ENCODE measurements at places on chromosomes 12 and 14.

- DNase-seq: no peak
Measured at GRCh38 chr12:42510823-42511222, 78.7 kb downstream of the PRICKLE1 start.

GRCh38 chr12:129676411-129676810 lies 227.4 kb downstream of the TMEM132D start:
- DNase-seq: no peak

- no peak for DNase-seq
Measured at GRCh38 chr12:110647631-110648040, 33.7 kb downstream of the TCTN1 start.

- DNase-seq: no peak
Measured at GRCh38 chr12:91928501-91928900, 217.1 kb downstream of the BTG1 start.

GRCh38 chr12:62123721-62124203 lies 136.4 kb upstream of the USP15 start:
- DNase-seq: peak; percentile 17

DNA sequence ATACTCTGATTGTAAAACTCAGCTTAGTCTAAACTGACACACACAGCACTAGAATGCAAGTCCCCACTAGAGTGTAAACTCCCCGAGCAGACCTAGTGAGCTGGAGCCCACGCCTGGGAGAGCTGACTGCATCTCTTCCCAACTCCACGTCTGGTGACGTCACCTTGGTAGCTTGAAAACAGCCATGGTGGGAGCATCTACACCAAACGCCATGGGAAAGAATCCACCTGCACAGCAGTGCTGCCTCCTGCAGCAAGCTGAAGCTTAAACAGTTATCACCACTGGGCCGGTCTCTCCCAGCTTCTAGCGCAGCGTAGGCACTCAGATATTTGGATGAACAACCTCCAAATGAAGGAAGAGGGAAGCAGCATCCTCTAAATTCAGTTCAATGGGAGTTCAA lies 4.3 kb upstream of the PAPLN start:
- no peak for DNase-seq

- no peak for DNase-seq
Measured at GRCh38 chr14:50667684-50667995, 466 bp downstream of the SAV1 start.

DNA sequence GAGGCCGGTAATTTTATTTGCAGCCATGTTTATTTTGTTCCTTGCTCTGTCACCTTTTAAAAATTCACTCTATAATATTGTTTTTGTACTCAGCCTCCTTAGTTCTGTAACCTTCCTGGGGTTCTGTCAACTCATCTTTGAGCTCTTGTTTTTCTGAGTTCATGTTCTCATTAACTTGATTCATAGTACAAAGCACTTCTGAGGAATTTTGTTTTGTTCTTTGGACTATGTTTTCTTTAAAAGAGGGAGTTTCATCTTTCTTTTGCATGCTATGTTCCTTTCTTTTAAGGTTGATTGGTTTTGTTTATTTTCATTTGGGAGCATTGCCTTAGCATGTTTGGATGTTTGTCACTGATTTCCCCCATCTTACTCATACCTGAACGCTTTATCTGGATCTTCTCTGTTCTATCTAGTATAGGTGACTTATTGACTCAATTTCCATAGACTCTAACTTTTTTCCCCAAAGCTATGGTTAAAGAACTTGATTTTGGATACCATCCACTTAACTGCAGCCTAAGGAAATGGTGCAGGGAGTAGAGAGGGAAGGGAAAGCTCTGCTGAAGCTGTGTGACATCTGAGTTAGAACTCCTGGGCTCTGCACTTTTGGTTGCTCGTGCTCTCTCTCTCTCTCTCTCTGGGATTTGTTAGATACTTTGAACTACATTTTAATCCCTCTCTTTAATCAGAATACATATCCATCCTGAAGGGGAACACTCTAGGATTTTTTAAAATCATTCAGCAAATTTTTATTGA lies 268.5 kb downstream of the PAWR start:
- no peak for DNase-seq

- no peak for DNase-seq
Measured at GRCh38 chr12:122276242-122276641, 9.9 kb upstream of the VPS33A start.

DNA sequence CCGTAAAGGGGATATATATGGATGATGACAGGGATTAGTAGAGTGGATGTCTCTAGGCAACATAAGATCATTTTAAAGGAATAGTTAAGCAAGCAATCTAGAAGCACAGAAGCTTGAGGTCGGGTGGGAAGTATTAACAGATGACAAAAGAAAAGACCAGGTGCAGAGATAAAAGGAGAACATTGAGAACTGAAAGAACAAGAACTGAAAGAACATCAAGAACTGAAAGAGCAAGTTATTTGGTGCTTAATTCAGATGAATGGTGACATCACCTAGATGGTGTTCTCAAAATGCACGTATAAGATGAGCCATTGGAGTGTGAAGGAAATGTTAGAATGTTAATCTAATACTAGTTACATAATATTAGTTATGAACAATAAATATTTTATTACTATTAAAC lies 224.0 kb upstream of the PDE3A start:
- no peak for DNase-seq

- DNase-seq: no peak
Measured at GRCh38 chr14:105927096-105928060, 401.0 kb downstream of the TMEM121 start.

DNA sequence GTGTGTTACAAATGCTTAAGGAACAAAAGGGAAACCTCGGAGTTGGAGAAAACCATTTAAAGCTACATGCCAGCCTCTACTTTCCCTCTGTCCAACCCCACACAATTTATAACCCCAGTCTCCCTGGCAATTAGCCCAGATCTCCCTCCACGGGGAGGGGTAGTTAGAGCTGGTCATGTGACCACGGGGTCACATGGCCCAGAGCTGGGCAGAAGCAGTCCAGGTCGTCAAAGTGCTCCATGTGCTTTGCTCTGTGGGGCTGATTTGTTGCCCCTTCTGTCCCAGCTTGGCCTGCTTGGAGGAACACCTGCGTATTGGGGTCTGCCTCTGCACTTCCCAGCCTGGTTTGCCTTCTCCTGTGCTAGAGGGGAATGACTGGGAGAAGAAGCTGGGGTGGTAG lies 219.1 kb downstream of the RBM19 start:
- no peak for DNase-seq

DNA sequence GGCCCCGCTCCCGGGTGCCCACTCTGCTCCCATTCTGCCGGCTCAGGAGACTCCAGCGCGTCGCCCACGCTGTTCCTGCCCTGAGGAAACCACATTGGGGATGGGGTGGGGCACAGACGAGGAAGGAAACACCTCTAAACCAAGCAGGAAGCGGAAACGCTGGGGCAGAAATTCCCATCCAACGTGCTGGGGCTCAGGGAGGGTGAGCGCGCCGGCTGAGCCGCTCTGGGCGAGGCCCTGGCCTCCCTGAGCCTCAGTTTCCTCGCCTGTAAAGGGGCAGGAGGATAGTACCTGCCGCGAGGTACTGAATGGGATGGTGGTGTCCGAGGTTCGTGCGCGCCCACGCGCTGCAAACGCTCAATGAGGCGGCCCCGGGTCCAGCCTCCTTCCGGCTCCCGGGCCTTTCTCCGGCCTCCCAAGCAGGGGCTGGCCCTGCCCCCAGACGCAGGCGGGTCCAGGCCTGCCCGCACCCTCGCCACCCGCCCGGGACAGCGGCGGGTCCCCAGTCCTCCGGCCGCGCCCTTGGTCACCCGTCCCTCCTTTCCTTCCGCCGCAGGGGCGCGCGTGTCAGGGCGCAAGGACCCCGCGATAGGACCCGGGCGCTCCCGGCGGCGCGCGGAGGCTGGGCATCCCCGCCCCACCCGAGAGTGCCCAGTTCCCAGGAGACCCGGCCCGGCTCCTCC lies 673 bp downstream of the BEGAIN start:
- DNase-seq: peak; percentile 16

DNA sequence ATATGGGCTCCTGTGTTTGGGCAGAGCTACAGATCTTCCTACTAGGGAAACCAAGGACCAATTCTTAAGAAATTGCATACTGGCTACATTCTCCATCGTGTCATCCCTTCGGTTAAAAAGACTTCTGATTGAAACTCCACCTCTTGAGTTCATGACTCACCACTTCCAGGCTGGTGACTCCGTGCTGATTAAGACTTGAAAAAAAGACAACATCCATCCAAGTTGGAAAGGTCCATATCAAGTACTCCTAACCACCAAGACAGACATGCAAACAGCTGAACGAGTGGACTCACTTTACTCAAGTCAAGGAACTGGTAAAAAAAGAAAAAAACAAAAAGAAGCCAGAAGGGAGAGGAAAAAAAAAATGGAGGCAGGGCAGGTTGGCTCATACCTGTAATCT lies 63.4 kb downstream of the APOBEC1 start:
- DNase-seq: no peak

All from HFF-Myc (cell line).